ENCODE measurements at places on chromosomes 5 and 9. TPM values are rescaled to one million over a fixed set of nuclear protein-coding genes. Genes with fewer than 3 reads are reported as not detected.

DNA sequence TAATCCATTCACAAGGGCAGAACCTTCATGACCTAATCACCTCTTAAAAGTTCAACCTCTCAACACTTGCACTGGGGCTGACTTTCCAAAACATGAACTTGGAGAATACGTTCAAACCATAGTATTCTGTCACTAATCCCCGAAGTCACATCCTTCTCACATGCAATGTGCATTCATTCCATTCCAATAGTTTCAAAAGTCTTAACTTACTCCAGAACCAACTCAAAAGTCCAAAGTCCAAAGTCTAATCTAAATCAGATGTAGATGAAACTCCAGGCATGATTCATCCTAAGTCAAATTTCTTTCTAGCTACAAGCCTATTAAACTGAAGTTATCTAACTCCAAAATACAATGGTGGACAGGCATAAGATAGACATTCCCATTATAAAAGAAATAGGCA is 21.7 kb upstream of the ADAMTSL1 start:
- no peak for DNase-seq

DNA sequence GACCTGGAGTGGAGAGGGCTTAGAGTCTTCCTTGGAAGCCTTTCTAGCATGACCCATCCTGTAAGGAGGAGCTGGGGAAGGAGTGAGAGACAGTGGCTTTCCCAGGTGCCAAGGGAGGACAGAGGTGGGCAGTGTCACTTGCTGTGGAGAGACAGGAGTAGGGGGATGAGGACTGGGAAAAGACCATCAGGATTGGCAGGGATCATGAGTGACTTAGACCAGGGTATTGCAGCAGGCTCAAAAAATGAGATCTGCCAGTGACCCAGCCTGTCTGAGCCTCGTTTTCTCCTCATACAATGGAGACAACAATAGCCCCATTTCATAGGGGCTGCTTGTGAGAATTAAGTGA is 2.4 kb downstream of the TMOD1 start:
- no peak for DNase-seq

GRCh38 chr5:65779643-65780042 is 57.6 kb downstream of the NLN start:
- no peak for DNase-seq

DNA sequence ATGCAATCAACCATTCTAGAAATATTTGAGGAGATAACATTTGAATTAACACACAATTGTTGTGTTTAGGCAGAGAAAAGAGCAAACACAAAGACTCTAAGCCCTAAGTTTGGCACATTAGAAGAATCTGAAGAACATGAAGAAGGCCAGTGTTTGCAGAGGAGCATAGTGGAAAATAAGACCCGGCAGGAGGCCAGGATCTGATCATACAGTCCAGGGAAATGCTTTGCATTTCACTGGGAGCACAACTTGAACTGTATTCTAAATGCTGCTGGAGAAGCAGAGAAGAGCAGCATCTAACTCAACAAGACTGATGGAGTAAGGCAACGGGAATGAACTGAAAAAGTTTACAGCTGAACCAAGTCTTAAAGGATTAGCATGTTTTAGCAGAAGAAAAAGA is 463.4 kb downstream of the ZNF608 start:
- no peak for DNase-seq

DNA sequence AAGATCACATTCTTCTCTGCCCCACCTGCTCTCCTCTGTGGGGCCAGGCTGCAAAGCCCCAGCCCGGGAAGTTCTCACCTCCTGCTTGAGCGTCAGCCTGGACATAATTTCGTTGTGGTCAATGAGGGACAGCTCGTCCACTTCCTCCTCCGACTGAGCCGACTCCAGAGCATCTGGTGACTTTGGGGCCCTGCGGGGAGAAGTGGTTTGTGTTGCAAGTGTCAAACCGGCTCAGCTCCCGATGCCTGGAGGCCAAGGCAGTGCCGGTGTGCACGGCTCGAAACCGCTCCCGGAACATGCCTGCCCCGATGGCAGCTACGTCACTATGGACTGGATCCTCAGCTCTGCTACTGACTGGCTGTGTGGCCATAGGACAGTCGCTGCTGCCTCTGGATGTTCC is 52.8 kb downstream of the PRRT1B start:
- DNase-seq, result no peak

The NEUROG1 gene
- total RNA-seq, result not detected

The MARCHF3 gene
- 32.5 TPM for total RNA-seq

The SLC34A1 gene
- total RNA-seq, result not detected

The DRD1 gene
- not detected for total RNA-seq

The AQP7 gene
- 0.21 TPM for total RNA-seq

All from HT-29 (cell line).